ENCODE measurements at places on chromosomes 3 and 15. TPM values are rescaled to one million over a fixed set of nuclear protein-coding genes. Genes with fewer than 3 reads are reported as not detected.

Gene ANKUB1
- polyA plus RNA-seq = 0.76 TPM

Gene MCTP2
- polyA plus RNA-seq = 27.9 TPM

Gene EFCC1
- 12.4 TPM for polyA plus RNA-seq

Gene ROPN1
- 0.21 TPM for polyA plus RNA-seq

Gene CPLX3
- not detected for polyA plus RNA-seq

Gene POTEB
- not detected for polyA plus RNA-seq

Gene IL17RB
- 11.7 TPM for polyA plus RNA-seq

Gene TMCO5A
- polyA plus RNA-seq = not detected

Gene HEMK1
- polyA plus RNA-seq = 20.9 TPM

Gene A4GNT
- 0.27 TPM for polyA plus RNA-seq

Gene CLEC3B
- polyA plus RNA-seq = 110 TPM

Gene GP5
- polyA plus RNA-seq = 0.72 TPM

Gene SETD2
- 63.8 TPM for polyA plus RNA-seq

- no peak for DNase-seq
Observed at GRCh38 chr15:38954090-38954489, 389.5 kb upstream of the RASGRP1 start.

DNA sequence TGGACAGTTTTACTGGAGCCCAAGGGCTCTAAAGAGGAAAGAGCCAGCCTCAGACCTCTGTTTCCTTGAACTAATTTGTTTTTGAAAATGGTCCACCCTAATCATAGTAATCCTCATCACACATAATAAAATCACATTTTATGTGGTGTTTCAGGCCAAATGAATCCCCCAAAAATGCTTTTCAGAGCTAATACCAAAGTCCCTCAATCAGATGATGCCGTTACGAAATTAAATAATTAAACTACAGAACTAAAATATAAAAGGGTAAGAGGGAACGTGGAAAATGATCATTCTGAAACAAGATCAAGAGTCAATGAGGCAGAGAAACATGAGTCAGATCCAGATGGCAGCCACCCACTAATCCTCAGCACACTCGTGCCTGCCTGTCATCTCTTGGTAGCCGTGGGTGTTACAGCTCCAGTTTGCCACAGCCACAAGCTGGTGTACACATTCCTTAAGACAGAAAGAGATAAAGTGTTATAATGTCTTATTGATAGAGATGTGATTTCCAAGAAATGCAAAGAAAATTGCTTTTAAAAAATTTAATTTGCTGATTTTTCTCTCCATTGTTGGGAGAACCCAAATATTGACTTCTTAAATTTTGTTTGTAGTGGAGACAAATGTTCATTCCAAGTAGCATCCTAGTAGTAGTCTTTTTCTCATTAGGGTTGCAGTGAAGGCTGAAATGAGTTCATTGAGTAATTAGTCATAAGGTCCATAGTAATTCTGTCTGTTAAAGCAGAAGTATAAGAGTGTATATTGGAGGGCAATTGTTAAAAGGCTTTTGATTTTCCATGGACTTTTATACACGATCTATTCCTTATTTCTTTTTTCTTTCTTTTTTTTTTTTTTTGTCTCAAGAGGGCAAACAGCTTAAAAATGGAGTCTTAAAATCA, 104.2 kb downstream of the AGBL1 start:
- DNase-seq = peak; percentile 51

- no peak for DNase-seq
Observed at GRCh38 chr15:94366781-94367180, 135.4 kb downstream of the MCTP2 start.

GRCh38 chr15:47866446-47866845, 149.1 kb downstream of the SEMA6D start:
- no peak for DNase-seq

GRCh38 chr3:107981471-107982111, 109.2 kb downstream of the CD47 start:
- no peak for DNase-seq

- DNase-seq = no peak
Observed at GRCh38 chr15:89450076-89451006, 46.0 kb downstream of the RHCG start.

GRCh38 chr3:159861369-159861987, 127.2 kb upstream of the IL12A start:
- no peak for DNase-seq

- no peak for DNase-seq
Observed at GRCh38 chr3:146035366-146035765, 125.6 kb downstream of the PLOD2 start.

DNA sequence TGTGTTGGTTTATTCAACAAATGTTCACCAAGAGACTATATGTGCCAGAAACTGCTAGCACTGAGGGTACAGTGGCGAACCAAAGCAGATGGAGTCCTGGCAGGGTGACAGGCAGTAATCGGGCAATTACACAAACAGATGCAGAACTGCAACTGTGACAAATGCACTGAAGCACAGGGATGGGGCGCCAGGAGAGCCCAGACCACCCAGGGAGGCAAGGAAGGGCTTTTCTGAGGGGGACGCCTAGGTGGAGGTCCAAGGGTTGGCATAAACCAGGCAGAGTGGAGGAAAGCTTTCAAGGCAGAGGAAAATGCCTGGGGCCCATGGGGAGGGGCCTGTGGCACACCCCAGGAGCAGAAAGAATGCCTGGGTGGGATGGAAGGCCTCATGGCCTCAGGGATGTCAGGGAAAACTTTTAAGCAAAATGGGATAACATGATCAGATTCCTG, 5.5 kb downstream of the DIS3L start:
- DNase-seq = peak; percentile 70

DNA sequence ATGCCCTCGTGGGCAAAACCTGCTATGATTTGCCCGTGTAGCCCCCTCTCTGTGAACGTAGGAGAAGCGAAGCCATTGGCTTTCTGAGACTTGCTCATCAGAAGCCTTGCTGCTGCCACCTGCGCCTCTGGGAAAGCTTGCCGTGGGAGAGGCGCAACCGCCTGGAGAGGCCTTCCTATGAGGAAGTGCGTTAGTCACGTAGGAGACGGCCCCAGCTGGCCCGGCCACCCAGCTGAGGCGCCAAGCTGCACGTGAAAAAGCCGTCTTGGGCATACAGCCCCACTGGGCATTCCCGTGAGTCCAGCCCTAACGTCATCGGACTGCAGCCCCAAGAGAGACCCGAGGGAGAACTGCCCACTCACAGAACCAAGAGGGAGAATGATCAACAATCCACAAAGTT, 49.1 kb upstream of the TJP1 start:
- DNase-seq = no peak

GRCh38 chr15:82944821-82945220, 7.7 kb downstream of the HOMER2 start:
- no peak for DNase-seq

DNA sequence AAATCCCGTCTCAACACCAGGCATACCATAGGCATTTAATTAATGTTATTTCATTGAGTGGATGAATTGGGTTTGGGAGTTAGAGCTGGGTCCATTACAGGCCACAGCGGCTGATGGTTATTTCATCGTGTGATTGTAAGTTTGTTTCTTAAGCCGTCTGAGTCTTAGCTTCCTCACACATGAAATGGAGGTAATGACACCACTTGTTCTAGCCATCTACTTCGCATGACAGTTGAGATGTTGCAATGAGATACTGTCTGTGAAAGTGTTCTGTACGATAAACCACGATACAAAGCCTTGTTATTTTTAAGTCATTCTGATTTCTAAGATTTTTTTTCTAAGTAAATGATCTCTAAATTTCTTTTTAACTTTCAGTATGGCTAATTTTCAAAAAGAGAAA, 8.6 kb upstream of the TP63 start:
- DNase-seq = no peak

GRCh38 chr3:157639756-157640426, 136.7 kb upstream of the VEPH1 start:
- DNase-seq = no peak

- DNase-seq = no peak
Observed at GRCh38 chr3:185366074-185366335, 3.1 kb downstream of the MAP3K13 start.

DNA sequence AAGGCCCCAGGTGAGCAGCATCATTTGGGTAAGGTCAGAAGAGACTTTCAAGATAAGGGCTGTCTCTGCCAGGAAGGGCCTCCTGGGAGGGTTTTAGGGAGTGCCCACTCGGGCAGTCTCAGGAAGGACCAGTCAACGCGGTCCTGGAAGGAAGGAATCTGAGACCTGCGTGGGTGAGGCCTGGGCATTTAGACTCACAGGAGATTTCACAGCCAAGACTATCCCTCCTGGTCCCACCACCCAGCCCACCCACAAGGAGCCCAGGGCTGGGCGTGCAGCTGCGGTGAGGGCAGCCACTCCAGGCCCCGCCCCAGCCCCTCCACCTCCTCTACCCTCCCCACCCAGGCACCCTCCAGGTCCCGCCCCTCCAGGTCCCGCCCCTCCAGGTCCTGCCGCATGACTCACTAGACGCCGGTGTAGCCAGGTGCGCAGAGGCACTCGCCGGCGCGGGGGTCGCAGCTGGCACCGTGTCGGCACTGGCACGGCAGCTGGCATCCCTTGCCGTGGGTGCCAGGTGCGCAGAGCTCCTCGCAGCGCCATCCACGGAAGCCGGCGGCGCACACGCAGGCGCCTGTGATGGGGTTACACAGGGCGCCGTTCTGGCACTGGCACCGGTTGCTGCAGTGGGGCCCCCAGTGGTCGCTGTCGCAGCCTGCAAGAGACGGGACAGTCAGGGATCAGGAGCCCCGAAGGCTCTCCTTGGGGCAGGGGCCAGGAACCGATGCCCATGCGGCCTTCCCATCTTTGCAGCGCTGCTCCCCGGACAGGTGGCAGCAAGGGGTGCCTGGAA, 112.7 kb downstream of the RAB11A start:
- DNase-seq = no peak

GRCh38 chr3:76561494-76562236, 478.2 kb upstream of the ROBO2 start:
- peak; percentile 2 for DNase-seq

DNA sequence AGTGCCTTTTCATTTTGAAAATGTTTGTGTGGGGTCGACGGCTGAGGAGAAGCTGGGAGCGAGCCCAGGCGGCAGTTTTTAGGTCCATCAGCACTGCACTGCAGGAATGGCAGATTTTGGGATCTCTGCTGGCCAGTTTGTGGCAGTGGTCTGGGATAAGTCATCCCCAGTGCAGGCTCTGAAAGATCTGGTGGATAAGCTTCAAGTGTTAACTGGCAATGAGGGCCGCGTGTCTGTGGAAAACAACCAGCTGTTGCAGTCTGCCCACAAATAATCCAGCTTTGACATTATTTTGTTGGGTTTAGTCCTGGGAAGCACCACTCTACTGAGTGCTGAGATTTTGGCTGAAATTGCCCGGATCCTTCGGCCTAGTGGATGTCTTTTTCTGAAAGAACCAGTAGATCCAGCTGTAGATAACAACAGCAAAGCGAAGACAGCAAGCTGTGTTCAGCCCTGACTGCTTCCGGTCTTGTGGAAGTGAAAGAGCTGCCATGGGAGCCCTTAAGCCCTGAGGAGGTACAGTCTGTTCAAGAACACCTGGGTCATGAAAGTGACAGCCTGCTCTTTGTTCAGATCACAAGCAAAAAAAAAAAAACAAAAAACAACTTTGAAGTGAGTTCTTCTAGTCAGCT, 13.1 kb upstream of the ANP32A start:
- peak; percentile 60 for DNase-seq

GRCh38 chr3:184135149-184135910, at the start of gene EIF2B5:
EIF2B5 (plus strand) TSS chr3:184135358; CDS start chr3:184135386, 28 bp downstream.
- peak; percentile 89 for DNase-seq

GRCh38 chr3:128492671-128493569, at the start of gene GATA2:
GATA2 (minus strand) TSS chr3:128493201; CDS start chr3:128487031, 6,170 bp downstream.
- no peak for DNase-seq

- DNase-seq = peak; percentile 26
Observed at GRCh38 chr3:101155825-101156224, 162.6 kb upstream of the ABI3BP start.

- DNase-seq = no peak
Observed at GRCh38 chr3:123344907-123345594, 103.8 kb downstream of the ADCY5 start.

GRCh38 chr3:52216585-52217408, 8.6 kb downstream of the TLR9 start:
- no peak for DNase-seq

- DNase-seq = no peak
Observed at GRCh38 chr3:183555541-183556081, at the start of gene KLHL6. KLHL6 (minus strand) TSS chr3:183555706; CDS start chr3:183555653, 53 bp downstream.

GRCh38 chr15:70185251-70185711, 87.6 kb upstream of the TLE3 start:
- DNase-seq = no peak

DNA sequence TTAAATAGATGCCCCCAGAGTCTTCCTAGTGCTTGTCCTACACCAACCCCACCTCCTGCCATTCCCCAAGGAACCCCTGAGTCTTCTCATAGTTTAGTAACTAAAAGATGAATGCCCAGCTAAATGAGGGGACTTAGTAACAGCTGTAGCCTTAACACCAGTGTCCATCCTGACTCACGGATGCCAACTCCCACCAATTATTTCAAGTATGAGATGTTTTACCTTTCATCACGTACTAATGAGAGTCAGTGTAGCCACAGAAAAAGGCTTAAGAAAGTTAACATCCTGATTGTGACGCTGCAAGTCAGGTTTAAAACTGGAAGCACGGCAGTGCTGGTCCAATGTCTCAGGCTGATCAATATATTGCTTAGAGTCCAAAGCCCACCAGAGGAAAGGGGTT, 109.9 kb downstream of the FMN1 start:
- no peak for DNase-seq

DNA sequence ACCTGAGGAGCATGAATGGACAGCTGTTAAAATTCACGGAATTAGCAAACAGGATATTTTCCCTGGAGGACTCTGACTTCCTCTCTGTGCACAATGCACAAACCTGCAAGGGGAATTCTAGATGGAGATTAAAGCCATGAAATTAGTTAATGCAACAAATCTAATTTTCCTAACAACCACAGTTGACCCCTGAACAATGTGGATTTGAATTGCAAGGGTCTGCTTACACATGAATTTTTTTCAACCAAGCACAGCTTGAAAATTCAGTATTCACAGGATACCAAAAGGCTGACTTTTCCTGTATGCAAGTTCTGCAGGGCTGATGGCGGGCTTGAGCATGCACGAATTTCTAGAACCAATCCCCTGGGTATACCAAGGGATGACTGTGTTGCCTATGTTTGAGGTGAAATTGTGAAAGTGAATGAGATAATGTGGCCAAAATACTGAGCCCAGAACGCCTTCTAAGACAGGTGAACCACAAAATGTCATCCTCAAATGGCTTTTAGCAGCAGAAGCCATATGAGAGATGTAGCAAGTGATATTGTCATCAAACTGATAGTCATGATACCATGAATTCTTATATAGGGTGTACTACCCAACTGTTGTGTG, 52.5 kb downstream of the COL8A1 start:
- DNase-seq = no peak

GRCh38 chr3:18870642-18871041, 277.7 kb upstream of the KCNH8 start:
- no peak for DNase-seq

DNA sequence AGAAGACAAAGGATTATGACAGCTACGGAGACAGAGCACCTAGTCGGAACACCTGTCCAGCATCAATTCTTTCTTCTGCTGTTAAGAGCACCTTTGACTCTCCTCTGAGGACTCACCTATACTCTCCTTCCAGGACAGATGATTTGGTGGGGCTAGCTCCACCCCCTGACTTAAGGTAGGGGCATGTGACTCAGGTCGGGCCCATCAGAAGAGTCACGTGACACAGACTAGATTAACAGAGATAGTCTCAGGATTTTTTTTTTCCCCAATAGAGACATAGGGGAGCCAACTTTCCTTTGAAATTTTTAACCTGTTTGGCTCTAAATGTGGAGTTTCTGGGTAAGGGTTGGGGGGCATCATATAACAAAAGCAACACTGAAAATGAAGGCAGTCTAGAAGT, 11.4 kb upstream of the WNT5A start:
- DNase-seq = no peak
